Activated T-cell treated with anti-CD3 and anti-CD28 coated beads for 4 hours (primary cell): ENCODE measurements at places on chromosomes 5 and 9.

DNA sequence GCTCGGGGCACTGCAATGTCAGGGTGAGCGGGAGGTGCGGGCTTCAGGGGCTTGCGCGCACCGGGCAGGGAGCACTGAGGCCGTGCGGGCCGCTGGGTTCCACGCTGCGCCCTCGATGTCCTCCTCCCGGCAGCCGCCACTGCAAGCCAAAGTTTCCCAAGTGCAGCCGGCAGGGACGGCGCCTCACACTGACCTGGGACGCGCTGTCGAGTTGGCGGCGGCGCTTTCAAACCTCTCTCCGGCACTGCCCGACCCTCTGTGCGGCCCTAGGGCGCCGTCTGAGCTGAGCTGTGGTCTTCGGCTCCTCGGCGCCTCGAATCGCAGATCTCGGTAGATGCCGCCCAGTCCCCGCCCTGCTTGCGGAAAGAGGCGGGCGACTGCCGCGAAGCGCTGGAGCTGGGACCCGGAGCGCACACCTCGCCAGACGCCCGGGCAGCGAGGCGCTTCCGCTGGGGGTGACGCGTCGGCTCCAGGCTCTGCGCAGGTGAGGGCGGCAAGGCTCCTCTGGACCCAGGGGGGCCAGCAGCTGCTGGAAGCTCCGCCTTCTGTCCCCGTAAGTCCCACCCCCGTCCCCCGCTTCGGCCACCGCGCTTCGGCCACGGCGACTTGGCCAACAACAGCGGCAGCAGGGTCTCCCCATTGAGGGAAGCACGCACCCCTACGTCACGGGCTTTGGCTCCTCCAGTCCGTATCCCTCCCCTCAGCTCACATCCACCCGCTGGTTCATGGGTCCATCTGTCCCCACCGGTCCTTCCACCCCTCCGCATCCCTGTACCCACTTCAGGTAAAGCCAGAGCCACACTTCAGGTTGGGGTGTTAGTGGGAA lies at the start of gene ANKRD34B:
TSS of gene ANKRD34B (minus strand) at position 320 of the 826 bp plus-strand sequence. CDS start 10,261 bp downstream, outside the sequence.
- no peak for DNase-seq

DNA sequence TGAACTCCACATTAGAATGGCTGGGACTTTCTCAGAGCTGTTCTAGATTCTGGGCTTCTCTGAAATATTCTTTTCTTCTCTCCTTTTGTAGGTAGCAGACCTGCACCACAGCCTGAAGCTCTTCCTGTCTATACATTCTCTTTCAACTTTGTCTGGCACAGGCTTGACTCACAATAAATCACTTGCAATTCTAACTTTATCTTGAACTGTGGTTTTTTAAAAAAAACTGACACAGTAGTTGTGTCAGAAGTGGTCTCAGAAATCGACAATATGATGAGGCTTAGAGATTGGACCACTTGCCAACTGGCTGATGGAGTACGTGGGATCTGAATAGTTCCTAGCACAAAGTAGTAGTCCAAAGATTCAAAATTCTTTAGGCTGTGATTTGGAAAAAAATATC lies 24.1 kb upstream of the CDH9 start:
- no peak for DNase-seq

DNA sequence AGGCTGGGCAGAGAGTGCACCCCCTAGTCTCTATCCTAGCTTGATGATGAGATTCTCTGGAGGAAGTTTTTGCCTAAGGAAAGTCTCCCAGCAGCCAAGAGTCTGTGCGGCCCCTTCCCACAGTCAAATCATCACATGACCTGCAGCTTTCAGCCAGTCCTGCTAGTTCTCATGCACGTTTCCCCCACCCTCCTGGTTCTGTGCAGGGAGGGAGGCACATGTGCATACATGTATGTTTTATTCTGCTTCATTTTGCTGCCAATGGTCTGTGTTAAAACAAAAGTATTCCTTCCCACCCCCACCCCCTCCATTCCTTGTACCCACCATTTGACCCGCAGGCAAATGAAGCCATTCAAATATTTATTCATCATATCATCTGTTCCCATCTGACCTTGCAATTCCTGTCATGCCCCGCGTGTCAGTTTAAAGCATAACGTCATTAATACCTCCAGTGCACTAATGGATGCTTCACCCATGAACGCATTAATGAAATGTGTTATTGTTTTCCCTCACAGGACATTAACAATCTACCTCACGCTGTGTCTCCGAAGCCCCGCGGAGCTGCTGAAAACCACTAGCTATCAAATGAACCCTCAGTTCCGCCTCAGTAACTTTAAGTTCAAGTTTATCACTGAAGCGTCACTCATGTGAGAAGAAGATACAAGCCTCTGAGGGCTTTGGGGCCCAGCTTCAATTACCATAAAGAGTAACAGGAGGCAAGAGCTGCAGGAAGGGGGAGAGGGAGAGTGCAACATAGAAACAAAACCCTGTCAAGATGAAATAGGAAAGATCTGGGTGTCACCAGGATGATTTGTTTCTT lies 139.6 kb downstream of the RASEF start:
- DNase-seq: no peak

GRCh38 chr5:41127967-41128690 lies 57.0 kb upstream of the MROH2B start:
- no peak for DNase-seq

GRCh38 chr5:143679777-143680176 lies 132.2 kb upstream of the HMHB1 start:
- no peak for DNase-seq

DNA sequence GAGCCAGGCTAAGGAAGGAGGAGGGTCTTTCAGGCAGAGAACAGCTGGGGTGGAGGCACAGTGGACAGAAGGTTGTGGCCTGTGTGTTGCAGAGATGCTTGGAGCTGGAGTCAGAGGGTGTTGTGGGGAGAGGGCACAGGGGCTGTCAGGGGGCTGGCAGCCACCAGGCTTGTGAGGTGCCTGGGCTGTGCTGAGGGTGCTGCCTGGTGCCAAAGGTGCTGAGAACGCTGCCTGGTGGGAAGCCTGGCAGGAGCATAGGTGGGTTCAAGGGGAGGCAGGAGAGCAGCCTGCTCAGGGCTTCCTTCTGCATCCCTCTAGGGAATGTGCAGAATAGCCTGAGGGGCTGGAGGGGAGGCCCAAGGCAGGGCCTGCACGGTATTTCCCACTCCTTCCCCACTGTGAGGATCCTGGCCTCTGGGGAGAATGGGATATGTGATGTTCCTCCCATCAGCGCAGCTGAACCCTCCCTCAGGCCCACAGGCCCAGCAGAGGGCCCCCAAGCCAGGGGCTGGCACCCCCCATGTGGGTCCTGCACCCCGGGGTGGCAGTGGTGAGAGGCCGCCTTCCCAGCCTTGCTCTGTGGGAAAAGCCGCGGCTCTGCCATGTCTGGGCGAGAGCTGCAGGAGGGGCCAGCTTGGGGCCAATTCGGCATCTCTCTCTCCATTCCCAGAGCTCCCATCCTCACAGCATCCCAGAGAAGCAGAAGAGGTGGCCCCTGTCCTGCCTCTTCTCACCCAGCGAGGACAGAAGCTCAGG lies 76.3 kb downstream of the CACNA1B start:
- DNase-seq: no peak

GRCh38 chr9:127388856-127389238 lies 8.1 kb upstream of the SLC2A8 start:
- DNase-seq: no peak

- DNase-seq: no peak
These were observed 38.3 kb downstream of the DAPK1 start for GRCh38 chr9:87535817-87536539.
